Activated CD4-positive, alpha-beta memory T cell treated with anti-CD3 and anti-CD28 coated beads for 36 hours (primary cell): ENCODE measurements at places on chromosomes 13 and 19. TPM values are rescaled to one million over a fixed set of nuclear protein-coding genes. Genes with fewer than 3 reads are reported as not detected.

- DNase-seq, result no peak
- H3K27me3 ChIP-seq, result no peaks in the 10 kb centered on the region
- no peaks in the 10 kb centered on the region for H3K36me3 ChIP-seq
- peaks cover 30% of the 10 kb centered on the region for H3K4me1 ChIP-seq
- H3K27ac ChIP-seq, result no peak overlapping the region
Observed at GRCh38 chr13:29922281-29922821, 71.9 kb upstream of the UBL3 start.

- no peaks in the 10 kb centered on the region for H3K27me3 ChIP-seq
- no peak overlapping the region for H3K27ac ChIP-seq
- no peak overlapping the region for H3K4me3 ChIP-seq
- DNase-seq, result no peak
- no peaks in the 10 kb centered on the region for H3K36me3 ChIP-seq
- no peaks in the 10 kb centered on the region for H3K4me1 ChIP-seq
Observed at GRCh38 chr13:39770221-39771090, 115.0 kb downstream of the COG6 start.

DNA sequence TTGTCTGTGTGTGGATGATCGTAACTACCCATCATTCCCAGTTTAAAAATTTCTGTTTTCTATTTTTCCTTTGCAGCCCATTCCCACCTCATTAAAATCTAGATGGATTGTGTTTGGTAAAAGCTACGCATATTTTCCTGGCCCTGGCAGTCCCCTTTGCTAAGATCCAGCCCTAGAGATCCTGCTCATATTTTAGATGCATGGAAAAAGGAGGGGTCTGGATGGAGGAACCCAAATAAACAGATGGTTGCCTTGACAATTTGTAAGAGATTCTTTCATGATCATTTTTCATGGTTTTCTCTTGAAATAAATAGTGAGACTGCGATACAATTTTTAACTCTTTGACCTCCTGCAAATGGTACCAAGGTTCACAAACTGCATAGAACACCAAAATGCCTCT is 174.4 kb downstream of the SLC7A1 start:
- H3K27ac ChIP-seq, result no peak overlapping the region
- DNase-seq, result no peak
- no peaks in the 10 kb centered on the region for H3K4me1 ChIP-seq
- H3K36me3 ChIP-seq, result no peaks in the 10 kb centered on the region
- H3K4me3 ChIP-seq, result no peak overlapping the region

GRCh38 chr19:7366701-7367420 is 18.1 kb downstream of the ARHGEF18 start:
- H3K4me1 ChIP-seq, result peaks cover 6% of the 10 kb centered on the region
- peak; percentile 35 for DNase-seq
- H3K27ac ChIP-seq, result peak overlapping the region; percentile 13
- no peaks in the 10 kb centered on the region for H3K27me3 ChIP-seq
- no peak overlapping the region for H3K4me3 ChIP-seq

ZBTB45 gene
- total RNA-seq, result 9.9 TPM

DLL3 gene
- total RNA-seq, result 0.80 TPM

CEBPA gene
- total RNA-seq, result 0.22 TPM
